Glutamatergic neuron (in vitro differentiated cells): ENCODE measurements at places on chromosomes 6 and 20.

DNA sequence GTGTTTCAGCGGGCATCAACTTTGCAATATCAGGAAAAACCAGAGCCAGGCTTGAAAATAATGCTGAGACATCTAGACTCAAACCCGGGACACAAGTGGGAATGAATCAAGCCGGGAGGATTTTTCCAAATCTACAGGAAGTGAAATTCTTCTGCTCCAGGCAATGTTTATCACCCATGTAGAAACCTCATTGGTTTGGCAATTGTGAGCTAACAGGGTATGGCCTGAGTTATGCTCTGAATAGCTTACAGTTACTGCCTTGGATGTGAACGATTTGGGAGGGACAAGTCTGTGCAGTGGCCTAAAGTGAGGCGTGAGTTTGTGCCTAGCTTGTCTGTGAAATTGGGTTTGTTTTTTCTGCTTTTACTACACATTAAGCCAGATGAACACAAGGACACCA is 87.4 kb downstream of the PCSK2 start:
- DNase-seq, result no peak

- no peak for DNase-seq
These were observed 8.7 kb upstream of the CST1 start for GRCh38 chr20:23759306-23759940.

- no peak for DNase-seq
These were observed 108.6 kb upstream of the EYA4 start for GRCh38 chr6:133132466-133132971.

DNA sequence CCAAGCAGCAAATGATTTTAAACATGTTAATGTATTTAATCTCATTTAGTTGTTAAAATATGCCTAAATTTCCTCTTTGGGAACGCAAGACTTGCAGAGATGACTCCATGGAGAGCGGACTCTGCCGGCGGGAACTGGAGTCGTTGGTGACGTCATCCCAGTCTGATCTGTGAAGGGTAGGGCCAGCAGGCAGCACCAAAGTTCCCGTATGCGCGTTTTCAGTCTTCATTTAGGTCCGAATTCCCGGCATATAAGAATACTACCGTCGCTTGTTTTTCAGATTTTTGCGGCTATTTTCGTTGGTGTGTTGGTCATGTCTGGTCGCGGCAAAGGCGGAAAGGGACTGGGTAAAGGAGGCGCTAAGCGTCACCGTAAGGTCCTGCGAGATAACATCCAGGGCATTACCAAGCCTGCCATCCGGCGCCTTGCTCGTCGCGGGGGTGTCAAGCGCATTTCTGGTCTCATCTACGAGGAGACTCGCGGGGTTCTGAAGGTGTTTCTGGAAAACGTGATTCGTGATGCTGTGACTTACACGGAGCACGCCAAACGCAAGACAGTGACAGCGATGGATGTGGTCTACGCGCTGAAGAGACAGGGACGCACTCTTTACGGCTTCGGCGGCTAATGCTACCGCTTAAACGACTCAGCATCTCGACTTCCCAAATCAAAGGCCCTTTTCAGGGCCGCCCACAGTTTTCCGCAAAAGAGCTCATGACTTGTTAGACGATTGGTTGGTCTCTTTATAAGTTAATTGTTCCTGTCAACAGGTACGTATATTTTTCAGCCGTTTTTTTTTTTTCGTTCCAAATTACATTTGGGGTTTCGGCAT is 117.3 kb downstream of the HFE start:
- DNase-seq, result peak; percentile 87

DNA sequence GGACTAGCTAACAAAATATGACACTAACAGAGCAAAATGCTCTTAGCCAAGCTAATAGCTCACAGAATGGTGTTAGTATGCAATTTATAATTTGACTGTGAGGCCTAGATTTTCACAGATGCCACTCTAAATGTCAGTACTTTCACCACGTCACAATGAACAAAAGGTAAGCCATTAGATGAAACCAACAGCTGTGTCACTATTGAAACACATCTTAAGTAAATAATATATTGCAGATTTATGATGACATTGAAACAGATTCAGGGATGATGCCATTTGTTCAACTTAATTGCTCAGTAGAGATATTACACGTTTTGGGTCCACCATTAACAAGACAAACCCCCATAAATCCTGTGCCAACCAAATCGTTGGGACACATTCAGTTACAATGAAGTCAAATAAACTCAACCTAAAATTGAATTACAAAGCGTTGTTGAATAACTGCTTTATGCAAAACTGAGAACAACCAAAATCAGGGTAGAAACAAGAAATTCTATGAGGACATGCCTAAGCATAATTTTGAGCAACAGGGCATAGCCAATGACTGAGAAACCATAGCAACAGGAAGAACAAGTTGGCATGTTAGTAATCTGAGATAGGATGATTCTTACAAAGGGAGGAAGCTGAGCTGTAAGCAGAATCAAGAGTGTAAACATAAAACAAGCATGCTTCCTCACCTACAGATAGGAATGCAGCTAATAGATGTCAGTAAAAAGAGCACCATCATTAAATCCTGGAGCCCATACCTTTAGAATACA is 85.6 kb upstream of the KHDRBS2 start:
- no peak for DNase-seq

- no peak for DNase-seq
These were observed 57.1 kb downstream of the HLA-A start for GRCh38 chr6:29999416-29999815.
